ENCODE measurements at places on chromosomes 16 and 17.

GRCh38 chr17:80766290-80766855, 221.7 kb downstream of the RPTOR start:
- no peak for DNase-seq

- no peak for DNase-seq
Observed at GRCh38 chr17:48068491-48068961, 20.4 kb downstream of the NFE2L1 start.

DNA sequence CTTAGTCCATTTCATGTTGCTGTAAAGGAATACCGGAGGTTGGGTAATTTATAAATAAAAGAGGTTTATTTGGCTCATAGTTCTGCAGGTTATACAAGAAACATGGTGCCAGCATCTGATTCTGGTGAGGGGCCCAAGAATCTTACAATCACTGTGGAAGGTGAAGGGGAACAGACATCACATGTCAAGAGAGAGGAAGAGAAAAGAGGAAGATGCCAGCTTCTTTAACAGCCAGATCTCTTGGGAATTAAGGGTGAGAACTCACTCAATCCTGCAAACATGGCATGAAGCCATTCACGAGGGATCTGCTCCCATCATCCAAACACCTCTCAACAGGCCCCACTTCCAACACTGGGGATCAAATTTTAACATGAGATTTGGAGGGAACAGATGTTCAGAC, 49.5 kb downstream of the BMERB1 start:
- DNase-seq: no peak

DNA sequence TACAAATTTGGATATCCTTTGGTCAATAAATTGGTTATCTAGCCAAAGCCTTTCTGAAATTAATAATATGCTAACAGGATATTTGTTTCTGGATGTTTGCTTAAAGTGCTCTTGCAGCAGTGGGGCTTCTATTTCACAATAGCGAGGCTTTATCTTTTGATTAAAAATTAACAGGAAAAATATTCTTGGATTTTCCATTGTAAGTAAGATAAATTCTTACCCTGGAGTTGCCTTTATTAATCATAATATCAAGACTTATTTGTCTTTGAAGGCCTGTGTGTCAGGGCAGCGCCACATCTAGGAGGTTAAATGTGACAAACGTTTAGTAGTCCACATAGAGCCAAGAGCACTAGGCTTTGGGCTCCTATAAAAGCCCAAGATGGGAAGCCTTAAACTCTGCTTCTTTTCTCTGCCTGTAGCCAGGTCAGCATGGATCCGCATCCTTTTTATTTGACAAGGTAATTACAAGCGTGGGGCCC, 5.3 kb downstream of the TMEM97 start:
- DNase-seq: no peak

DNA sequence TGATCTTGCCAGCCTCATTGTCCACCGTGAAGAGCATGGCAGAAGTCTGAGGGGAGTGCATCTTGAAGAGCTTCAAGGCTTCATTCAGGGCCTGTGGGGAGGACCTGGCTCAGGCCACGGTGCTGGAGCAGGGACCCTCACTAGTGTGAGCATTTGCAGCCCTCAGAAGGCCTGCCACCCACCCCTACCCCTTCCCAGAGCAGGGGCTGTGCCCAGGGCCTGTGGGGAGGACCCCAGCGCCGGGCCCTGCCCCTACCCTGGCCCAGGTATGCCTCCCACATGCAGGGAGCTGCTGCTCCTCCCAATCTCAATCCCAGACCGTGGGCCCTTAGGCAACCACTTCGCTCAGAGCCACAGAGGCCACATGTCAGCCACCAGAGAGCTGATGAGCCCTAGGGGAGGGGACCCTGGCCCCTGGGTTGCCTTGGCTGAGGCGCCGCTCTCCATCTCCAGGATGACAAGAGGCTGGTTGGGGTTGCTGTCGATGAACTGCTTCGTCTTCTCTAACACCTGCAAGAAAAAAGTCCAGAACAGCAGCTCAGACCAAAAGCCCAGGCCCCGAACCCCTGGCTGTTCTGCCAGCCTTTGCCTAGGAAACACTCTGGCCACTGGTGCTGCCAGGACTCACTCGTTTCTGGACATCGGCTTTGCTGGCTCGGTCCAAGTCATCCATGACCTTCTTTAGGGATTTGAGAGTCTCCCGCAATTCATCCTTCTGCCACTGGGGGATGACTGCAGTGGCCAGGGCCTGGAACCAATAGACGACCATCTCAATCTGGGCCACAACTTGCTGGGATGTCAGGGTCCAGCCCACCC, 1.8 kb upstream of the EXOSC6 start:
- no peak for DNase-seq

GRCh38 chr17:51322390-51323029, 62.2 kb downstream of the UTP18 start:
- DNase-seq: no peak

- no peak for DNase-seq
Observed at GRCh38 chr17:77178050-77178449, 37.3 kb downstream of the SEC14L1 start.

GRCh38 chr16:51031598-51031997, 119.5 kb downstream of the SALL1 start:
- DNase-seq: no peak

GRCh38 chr17:41678907-41679739, 9.6 kb upstream of the EIF1 start:
- no peak for DNase-seq

DNA sequence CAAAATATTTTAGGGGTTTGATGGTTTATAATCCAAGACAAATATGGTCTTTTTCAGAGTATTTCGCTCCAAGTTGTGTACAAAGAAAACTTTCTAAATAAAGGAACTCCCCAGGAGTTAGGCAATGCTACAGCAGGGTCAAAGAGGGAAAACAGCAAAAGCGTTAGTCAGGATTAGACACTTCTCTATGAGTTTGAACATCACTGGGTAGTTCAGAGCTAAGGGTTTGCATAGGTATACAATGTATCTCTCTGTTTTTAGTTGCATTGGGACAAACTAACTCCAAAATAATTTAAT, 34.8 kb downstream of the FAM20A start:
- no peak for DNase-seq

- no peak for DNase-seq
Observed at GRCh38 chr16:9169094-9169493, 77.7 kb downstream of the HAPSTR1 start.

GRCh38 chr16:79297805-79298204, 302.7 kb downstream of the MAF start:
- DNase-seq: no peak

GRCh38 chr17:49776551-49777300, 11.8 kb upstream of the KAT7 start:
- no peak for DNase-seq

GRCh38 chr17:65102788-65103187, 34.4 kb upstream of the RGS9 start:
- DNase-seq: no peak

GRCh38 chr16:55565086-55565485, 1.4 kb upstream of the CAPNS2 start:
- DNase-seq: no peak

DNA sequence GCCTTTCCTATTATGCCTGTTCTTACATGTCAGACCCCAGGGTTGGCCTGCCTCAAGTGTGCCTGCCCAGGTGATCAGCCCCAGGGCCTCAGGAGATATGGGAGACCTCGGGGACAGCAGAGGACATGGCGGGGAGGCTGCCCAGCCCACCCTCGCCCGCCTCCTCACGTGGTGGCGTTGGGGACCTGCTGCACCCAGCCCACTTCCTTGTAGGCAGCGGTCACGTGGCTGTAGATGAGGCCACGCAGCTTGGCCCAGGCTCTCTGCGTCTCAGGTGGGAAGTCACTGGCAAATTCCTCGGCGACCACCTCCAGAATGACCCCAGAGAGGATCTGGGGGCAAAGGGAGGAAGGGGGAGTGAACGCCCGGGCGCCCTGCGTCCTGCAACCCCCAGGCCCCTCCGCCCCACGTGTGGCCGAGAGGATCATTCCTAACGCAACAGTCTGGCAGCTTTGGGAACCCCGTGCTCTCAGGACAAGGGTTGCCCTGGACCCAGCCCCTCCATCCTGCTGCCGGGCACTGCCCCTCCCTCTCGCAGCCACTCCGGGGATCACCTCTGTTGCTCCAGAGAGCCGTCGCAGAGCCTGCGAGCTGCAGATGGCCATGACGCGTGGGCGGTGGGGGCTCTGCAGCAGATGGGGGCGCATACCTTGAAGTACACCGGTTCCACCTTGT, 6.6 kb downstream of the CYGB start:
- DNase-seq: no peak

DNA sequence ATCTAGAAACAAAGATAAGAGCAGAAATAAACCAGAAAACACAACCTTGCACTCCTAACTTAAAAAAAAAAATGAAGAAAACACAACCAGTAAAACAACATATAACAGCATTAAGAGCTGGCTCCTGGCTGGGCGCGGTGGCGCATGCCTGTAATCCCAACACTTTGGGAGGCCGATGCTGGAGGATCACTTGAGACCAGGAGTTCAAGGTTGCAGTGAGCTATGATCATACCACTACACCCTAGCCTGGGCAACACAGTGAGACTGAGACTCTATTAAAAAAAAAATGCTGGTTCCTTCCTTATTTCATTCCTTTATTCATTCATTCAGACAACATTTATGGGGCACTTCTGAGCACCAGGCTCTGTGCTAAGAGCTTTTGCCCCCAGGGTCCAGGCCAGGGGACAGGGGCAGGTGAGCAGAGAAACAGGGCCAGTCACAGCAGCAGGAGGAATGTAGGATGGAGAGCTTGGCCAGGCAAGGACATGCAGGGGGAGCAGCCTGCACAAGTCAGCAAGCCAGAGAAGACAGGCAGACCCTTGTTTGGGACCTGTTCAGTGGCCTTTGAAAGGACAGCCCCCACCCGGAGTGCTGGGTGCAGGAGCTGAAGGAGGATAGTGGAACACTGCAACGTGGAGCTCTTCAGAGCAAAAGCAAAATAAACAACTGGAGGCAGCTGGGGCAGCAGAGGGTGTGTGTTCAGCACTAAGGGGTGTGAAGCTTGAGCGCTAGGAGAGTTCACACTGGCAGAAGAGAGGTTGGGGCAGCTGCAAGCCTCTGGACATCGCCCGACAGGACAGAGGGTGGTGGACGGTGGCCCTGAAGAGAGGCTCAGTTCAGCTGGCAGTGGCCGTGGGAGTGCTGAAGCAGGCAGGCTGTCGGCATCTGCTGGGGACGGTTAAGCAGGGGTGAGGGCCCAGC, 2.6 kb downstream of the STH start:
- DNase-seq: no peak

DNA sequence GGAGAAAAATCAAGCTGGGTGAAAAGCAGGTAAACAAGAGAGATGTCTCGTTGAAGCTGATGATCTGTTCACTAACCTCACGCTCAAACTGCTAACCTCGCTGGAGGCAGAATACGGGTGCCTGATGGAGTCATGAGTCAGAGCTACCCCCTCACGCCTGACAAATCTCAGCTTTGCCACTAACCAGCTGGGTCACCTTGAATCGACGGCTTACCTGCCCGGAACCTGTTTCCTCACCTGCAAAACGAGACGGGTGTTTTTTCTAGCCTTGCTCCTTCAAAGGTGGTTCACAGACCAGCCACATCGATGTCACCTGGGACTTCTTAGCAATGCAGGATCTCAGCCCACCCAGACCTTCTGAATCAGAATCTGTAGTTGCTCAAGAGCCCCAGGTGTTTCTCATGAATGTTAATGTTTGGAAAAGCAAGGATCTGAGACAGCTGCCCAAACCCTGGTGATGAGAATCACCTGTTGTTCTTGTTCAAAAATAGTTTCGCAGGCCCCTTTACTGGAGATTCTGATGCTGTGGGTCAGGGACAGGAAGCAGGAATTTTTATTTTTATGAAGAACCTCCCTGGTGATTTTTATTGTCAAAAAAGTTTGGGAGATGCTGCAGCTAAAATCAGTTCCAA, 56.9 kb downstream of the MARCHF10 start:
- DNase-seq: no peak

DNA sequence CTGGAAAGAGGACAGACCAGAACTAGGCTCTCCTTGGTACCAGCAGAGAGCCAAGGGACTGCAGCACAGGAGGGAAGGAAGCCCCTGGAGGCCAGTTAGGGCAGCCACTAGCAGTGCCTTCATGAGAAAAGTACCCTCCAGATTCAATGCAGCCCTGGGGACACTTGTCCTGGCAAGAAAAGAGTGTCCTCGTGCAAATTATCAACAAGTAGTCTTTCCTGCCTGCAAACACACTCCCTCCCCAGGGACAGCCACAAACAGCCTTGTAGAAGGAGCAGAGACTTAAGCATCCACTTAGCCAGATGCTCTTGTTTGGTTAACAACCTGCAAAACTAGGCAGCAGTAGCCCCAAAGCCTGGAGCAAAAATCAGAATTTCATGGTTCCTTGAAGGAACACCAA, 24.3 kb downstream of the CENPV start:
- no peak for DNase-seq

- no peak for DNase-seq
Observed at GRCh38 chr17:2571523-2572303, 21.7 kb upstream of the PAFAH1B1 start.

DNA sequence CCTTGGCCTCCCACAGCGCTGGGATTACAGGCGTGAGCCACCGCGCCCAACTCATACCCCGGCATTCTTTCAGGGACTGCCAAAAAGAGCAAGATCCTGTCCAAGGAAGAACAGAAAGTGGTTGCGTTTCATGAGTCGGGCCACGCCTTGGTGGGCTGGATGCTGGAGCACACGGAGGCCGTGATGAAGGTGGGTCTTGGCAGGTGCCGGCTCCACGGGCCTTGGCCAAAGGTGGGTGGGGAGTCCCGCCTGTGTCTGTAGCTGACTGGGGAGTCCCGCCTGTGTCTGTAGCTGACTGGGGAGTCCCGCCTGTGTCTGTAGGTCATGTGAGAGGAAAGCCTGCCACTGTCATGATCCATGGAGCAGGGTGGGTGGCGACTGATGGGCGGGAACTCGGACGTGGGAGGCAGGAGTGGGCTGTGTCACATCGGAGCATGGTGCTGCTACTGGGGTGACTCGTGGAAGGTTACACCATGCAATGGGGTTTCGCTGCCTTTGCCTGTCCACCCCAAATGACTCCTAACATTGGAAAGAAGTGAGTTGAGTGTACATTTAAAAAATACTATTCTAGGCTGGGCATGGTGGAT, 10.0 kb upstream of the RPL13 start:
- no peak for DNase-seq

GRCh38 chr17:6548578-6549330, 7.6 kb downstream of the PITPNM3 start:
- DNase-seq: no peak

DNA sequence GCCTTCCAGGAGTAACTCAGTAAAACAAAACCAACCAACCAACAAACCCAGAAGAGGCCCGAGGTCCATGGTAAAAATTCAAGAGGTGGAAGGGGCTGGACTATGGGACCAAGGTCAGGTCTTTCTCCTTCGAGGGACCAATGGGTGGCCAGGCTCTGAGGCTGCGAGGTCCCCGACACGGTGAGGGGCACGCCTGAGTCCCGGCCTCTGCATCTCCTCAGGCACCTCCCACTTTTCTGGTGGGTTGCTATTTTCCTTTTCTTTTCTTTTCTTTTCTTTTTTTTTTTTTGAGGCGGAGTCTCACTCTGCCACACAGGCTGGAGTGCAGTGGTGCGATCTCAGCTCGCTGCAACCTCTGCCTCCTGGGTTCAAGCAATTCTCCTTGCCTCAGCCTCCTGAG, 18.0 kb downstream of the CD7 start:
- DNase-seq: no peak

DNA sequence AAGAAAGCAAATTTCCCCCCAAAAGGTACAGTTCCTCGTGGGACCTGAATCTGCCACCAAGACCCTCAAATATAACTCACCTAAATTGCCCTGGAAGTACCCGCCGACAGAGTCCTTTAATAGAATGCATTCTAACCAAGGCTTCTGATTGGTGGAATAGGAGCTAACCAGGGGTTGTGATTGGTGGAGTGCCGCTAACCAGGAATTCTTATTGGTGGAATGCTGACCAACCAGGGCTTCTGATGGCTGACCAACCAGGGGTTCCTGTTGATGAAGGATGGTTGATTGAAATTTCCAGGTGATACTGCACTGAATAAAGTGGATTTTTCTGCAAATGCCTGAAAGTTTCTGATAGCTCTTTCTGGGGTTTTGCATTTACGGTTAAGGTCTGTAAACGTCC, 6.5 kb downstream of the TFAP4 start:
- DNase-seq: no peak

All from stimulated activated CD8-positive, alpha-beta memory T cell treated with anti-CD3 and anti-CD28 coated beads, Interleukin-15, amount 100 ng/mL, for 1 hour (primary cell).